HCEC 1CT (cell line): ENCODE measurements at places on chromosomes 6 and 20.

DNA sequence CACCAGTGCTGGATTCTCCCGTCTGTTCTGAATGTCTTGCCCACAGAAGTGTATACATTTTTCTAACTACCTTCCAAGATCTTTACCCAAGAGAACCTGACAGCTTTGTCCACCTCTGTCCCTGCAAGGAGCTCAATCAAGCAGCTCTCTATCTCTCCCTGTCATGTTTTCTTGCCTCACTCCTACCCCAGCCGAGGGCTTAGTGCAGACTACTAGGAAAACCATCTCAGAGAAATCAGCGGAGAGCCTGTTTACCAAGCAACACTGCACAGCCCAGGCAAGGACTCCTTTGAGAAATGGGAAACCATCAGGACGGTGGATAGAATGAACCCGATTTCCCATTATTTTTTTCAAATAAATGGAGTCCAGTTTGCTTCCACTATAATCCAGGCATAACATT, 250.7 kb upstream of the JARID2 start:
- no peak for DNase-seq

GRCh38 chr20:58523072-58523970, 8.1 kb upstream of the APCDD1L start:
- no peak for DNase-seq

DNA sequence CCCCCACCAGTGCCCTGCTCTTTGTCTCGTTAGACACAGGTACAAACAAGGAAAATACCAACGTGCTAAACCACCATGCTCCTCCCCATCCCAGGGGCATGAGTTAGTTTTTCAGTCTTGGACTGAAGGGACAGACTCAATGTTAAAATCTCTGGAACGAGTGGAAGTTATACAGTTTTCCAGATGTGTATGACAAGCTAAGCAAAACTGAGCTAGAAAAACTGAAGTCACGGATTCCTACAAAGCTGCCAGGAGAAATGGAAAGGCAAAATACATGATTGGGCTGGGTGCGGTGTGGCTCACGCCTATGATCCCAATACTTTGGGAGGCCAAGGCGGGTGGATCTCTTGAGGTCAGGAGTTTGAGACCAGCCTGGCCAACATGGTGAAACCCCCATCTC, 34.3 kb upstream of the QKI start:
- no peak for DNase-seq

DNA sequence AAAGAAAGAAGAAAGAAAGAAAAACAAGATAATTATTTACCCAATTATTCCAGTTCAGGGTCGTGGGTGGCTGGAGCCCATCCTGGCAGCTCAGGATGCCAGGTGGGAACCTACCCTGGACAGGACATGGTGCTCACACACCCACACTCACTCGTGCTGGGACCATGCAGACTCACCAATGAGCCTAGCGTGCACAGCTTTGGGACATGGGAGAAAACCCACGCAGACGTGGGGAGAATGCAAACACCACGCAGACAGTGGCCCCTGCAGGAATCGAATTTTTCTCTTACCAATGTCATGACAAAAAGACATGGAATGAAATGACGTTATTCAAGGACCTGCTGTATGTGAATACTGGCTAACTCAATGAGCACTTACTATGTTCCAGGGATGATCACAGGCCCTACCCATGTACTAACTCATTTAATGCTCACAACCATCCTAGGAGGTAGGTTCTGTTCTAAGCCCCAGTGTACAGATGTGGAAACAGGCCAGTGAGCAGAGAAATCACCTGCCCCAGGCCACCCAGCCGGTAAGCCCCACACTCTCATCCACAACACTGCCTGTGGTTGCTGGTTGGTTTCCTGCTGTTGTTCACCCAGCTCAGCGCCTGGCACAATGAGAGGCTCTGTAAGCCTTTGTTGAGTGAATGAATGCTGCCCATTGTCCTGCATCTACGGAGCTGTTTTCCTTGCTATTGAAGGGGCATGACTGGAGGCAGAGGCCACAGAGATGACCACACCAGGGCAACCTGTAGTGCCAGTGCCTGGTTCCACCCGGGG, 6.8 kb upstream of the PI16 start:
- peak; percentile 9 for DNase-seq

GRCh38 chr6:82772851-82773717, 292.6 kb downstream of the UBE3D start:
- DNase-seq: no peak

GRCh38 chr6:142906945-142907470, 38.0 kb downstream of the HIVEP2 start:
- DNase-seq: no peak

DNA sequence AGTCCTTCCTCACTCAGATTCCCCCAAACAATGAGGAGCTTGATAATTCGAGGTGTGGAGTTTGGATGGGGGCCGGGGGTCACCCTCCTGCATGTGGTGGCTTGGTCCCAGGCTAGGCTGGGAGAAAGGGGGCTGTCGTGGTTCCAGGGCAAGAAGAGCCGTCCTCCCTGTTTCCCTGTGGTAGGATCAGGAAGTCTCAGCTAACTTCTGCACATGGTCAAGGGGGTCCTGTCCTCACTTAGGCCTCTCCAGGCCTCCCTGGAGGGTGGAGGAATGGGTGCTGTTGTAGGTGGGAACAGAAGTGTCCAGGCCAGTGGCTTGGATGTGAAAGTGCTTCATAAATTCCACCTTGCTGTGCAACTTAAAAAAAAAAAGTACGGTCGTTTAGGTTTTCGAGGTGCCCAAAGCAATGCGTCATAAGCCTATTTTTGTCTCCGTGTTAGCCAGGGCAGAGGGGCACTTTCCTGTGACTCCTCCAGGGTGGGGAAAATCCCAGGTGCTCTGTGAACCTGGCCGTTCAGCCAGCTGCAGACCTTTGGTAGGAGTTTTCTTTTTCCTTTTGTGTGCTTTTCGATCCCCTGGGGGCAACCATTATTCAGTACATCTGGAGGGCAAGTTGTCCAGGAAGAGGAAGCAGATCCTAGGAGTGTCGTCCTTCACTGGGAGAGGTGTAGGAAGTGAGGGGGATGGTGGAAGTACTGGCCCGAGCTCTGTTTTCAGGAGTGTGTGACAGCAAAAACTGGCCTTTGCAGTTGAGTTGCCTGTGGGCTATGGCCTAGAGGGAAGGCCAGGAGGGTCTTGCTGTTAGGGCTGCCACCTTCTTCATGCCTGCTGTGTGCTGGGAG, 9.6 kb downstream of the IGF2R start:
- DNase-seq: no peak
